Natural killer cell treated with Interleukin-12 subunit alpha and Interleukin-12 subunit beta and Interleukin-15 and Interleukin-18, amount 100 ng/mL, for 72 hours (primary cell): ENCODE measurements at places on chromosomes 7 and 10. TPM values are rescaled to one million over a fixed set of nuclear protein-coding genes. Genes with fewer than 3 reads are reported as not detected.

Gene ENKUR
- not detected for total RNA-seq

- H3K27me3 ChIP-seq = no peaks in the 10 kb centered on the region
- peak overlapping the region; percentile 86 for H3K27ac ChIP-seq
- no peak for DNase-seq
- H3K4me1 ChIP-seq = peaks cover 29% of the 10 kb centered on the region
- H3K36me3 ChIP-seq = no peaks in the 10 kb centered on the region
- no peak overlapping the region for H3K4me3 ChIP-seq
Observed at GRCh38 chr7:13851736-13852135, 137.7 kb downstream of the ETV1 start.

- no peak overlapping the region for H3K4me3 ChIP-seq
- no peaks in the 10 kb centered on the region for H3K36me3 ChIP-seq
- H3K27me3 ChIP-seq = peaks cover 10% of the 10 kb centered on the region
- H3K4me1 ChIP-seq = peaks cover 4% of the 10 kb centered on the region
- no peak for DNase-seq
Observed at GRCh38 chr7:151381348-151382078, 28.3 kb downstream of the WDR86 start.

- no peaks in the 10 kb centered on the region for H3K27me3 ChIP-seq
- H3K4me3 ChIP-seq = no peak overlapping the region
- no peak overlapping the region for H3K27ac ChIP-seq
- no peaks in the 10 kb centered on the region for H3K36me3 ChIP-seq
Observed at GRCh38 chr7:95730493-95731280, 41.7 kb upstream of the DYNC1I1 start.

DNA sequence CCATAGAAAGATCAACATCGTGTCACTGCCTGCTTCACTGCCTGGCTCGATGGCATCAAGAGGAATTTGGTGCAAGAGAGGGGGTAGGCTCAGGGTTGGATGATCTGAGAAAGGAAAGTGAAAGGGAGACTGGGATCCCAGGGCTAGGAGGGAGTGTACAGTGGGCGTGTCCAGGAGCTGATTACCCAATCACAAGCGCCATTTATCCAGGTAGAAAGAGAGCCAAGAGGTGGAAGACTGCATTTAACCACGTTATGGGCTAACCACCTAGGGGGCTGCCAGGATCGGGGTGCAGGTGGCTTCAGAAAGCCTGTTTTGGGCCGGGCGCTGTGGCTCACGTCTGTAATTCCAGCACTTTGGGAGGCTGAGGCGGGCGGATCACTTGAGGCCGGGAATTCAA is 10.3 kb downstream of the PODXL start:
- DNase-seq = no peak
- H3K4me3 ChIP-seq = no peak overlapping the region
- H3K27ac ChIP-seq = no peak overlapping the region
- no peaks in the 10 kb centered on the region for H3K4me1 ChIP-seq
- no peaks in the 10 kb centered on the region for H3K36me3 ChIP-seq

Gene ZNF248
- 10.2 TPM for total RNA-seq

DNA sequence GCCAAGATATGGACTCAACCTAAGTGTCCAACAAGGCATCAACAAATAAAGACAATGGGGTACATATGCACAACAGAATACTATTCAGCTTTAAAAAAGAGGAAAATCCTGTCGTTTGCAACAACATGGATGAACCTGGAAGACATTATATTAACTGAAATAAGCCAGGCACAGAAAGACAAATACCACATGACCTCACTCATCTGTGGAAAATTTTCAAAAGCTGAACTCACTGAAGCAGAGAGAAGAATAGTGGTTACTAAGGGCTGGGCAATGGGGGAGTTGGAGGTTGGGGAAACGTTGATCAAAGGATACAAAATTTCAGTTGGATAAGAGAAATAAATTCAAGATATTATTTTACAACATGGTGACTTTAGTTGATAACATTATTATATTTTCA is 221.4 kb upstream of the PITRM1 start:
- H3K36me3 ChIP-seq = no peaks in the 10 kb centered on the region
- no peak overlapping the region for H3K27ac ChIP-seq
- peaks cover 22% of the 10 kb centered on the region for H3K27me3 ChIP-seq
- no peak for DNase-seq

- no peak for DNase-seq
- no peak overlapping the region for H3K27ac ChIP-seq
- H3K27me3 ChIP-seq = no peaks in the 10 kb centered on the region
- H3K36me3 ChIP-seq = no peaks in the 10 kb centered on the region
- no peak overlapping the region for H3K4me3 ChIP-seq
Observed at GRCh38 chr7:90938371-90938770, 325.9 kb upstream of the FZD1 start.

- H3K27ac ChIP-seq = no peak overlapping the region
- no peaks in the 10 kb centered on the region for H3K27me3 ChIP-seq
- peak overlapping the region; percentile 32 for H3K4me3 ChIP-seq
- H3K36me3 ChIP-seq = no peaks in the 10 kb centered on the region
Observed at GRCh38 chr7:74338366-74339108, 49.3 kb downstream of the CLIP2 start.

DNA sequence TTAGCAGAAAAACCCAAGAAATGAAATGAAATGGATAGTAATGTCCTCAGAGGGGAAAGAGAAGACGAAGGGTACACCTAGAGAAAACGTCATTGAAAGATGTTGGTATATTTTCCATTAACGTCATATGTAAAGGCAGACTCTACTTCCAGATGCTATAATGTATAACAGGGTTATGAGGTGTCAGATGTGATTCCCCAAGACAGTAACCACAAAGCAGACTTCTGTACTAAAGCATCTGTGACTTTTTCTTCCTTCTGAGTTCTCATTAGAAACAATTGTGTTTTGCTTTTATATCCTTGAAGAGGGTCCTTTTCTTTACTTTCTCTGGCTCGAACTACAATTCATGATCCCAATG is 37.4 kb downstream of the LRRC72 start:
- H3K4me1 ChIP-seq = peaks cover 17% of the 10 kb centered on the region
- H3K27me3 ChIP-seq = peaks cover 9% of the 10 kb centered on the region
- peak overlapping the region; percentile 3 for H3K27ac ChIP-seq
- DNase-seq = no peak

Gene CYP26C1
- total RNA-seq = not detected

GRCh38 chr7:44265728-44266127 is 59.7 kb downstream of the CAMK2B start:
- no peak for DNase-seq
- no peaks in the 10 kb centered on the region for H3K4me1 ChIP-seq
- H3K36me3 ChIP-seq = no peaks in the 10 kb centered on the region
- no peak overlapping the region for H3K27ac ChIP-seq
- H3K4me3 ChIP-seq = no peak overlapping the region

Gene SPDYE6
- not detected for total RNA-seq
